Right lobe of liver (tissue), 6 donors: ENCODE measurements at places on chromosomes 12 and 14. TPM values are rescaled to one million over a fixed set of nuclear protein-coding genes. Genes with fewer than 3 reads are reported as not detected.

RBMS2 gene
- total RNA-seq: 4.4 TPM

BMP4 gene
- total RNA-seq: 3.1 TPM

GPR137C gene
- total RNA-seq: 0.21 TPM

KCNH5 gene
- not detected for total RNA-seq

ALDH1L2 gene
- total RNA-seq: 0.25 TPM

SPRYD4 gene
- 9.7 TPM for total RNA-seq

CAMKK2 gene
- total RNA-seq: 31.8 TPM

FAM234B gene
- total RNA-seq: 3.2 TPM

GLI1 gene
- 0.18 TPM for total RNA-seq

CPM gene
- 42.7 TPM for total RNA-seq

ABCC9 gene
- 33.7 TPM for total RNA-seq

FBLN5 gene
- 20.3 TPM for total RNA-seq

TULP3 gene
- 12.6 TPM for total RNA-seq

PYM1 gene
- 16.5 TPM for total RNA-seq

SERPINA1 gene
- total RNA-seq: 18,575 TPM

DTX1 gene
- total RNA-seq: 51.2 TPM

ERP27 gene
- total RNA-seq: 1.0 TPM

CMA1 gene
- total RNA-seq: not detected

ARID2 gene
- 6.7 TPM for total RNA-seq

DACT1 gene
- total RNA-seq: 1.2 TPM

PDZRN4 gene
- 0.42 TPM for total RNA-seq

C1R gene
- 2,557 TPM for total RNA-seq

POTEM gene
- total RNA-seq: not detected

KRT6C gene
- not detected for total RNA-seq

TMEM121 gene
- 3.1 TPM for total RNA-seq

HEBP1 gene
- 100 TPM for total RNA-seq

MYG1 gene
- total RNA-seq: 27.1 TPM

PTGDR gene
- total RNA-seq: 0.50 TPM

PCK2 gene
- total RNA-seq: 159 TPM

CISTR gene
- total RNA-seq: not detected

ADAM21 gene
- total RNA-seq: not detected

CLEC4C gene
- total RNA-seq: not detected

B4GALNT1 gene
- total RNA-seq: 0.49 TPM

HEATR5A gene
- total RNA-seq: 20.8 TPM

CD163 gene
- total RNA-seq: 47.4 TPM

WNK1 gene
- 83.7 TPM for total RNA-seq

OR6C74 gene
- not detected for total RNA-seq
